ENCODE measurements at places on chromosomes 2 and 18.

DNA sequence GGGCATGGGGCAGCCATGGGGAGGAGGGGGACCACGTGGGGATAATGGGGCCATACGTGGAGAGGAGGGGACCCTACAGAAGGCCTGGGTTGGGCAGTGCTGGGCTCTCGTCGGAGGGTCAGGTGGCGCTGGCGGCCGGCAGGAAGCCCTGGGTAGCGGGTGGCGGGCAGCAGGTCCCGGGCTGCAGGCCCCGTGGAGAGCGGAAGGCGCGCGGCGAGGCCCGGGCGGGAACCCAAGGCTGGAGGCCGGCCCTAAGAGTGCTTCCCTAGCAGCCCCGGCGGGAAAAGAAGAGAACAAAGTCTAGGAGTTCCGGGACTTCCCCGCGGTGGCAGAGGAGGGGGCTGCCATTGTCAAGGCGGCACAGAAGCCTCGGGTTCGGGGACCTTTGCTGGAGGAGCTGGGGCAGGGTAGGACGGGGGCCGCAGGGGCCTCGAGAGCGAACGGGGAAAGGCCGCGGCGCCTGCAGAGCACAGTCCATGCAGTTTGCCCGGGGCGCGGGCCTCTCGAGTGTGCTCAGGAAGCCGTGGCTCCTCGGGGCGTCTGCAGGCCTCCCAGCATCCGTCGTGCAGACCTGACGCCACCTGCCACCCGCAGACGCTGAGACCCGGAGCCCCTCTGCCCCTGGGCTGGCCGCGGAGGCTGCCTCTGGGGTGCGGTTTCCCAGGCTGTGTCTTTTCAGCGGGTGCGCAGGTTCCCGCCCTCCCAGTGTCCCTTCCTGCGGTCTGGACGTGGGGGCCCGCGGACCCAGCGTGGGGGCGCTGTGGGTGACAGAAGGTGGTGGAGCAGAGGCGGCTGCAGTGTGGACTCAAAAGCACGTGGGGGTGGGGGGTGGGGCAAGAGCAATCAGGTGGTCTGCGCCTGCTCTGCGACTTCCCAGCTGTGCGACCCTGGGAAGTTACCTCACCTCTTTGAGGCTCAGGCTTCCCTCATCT, 19.4 kb upstream of the NCL start:
- no peak overlapping the region for H3K4me3 ChIP-seq
- no peak for DNase-seq
- no peaks in the 10 kb centered on the region for H3K36me3 ChIP-seq
- H3K27ac ChIP-seq: no peak overlapping the region
- no peaks in the 10 kb centered on the region for H3K27me3 ChIP-seq

GRCh38 chr2:129262934-129263333, 716.5 kb upstream of the RAB6C start:
- no peak for DNase-seq
- H3K27me3 ChIP-seq: no peaks in the 10 kb centered on the region
- no peaks in the 10 kb centered on the region for H3K36me3 ChIP-seq
- no peak overlapping the region for H3K4me3 ChIP-seq

GRCh38 chr2:216394881-216395280, 17.4 kb upstream of the SMARCAL1 start:
- no peaks in the 10 kb centered on the region for H3K36me3 ChIP-seq
- H3K4me3 ChIP-seq: no peak overlapping the region
- no peak for DNase-seq
- no peaks in the 10 kb centered on the region for H3K27me3 ChIP-seq
- H3K4me1 ChIP-seq: no peaks in the 10 kb centered on the region

DNA sequence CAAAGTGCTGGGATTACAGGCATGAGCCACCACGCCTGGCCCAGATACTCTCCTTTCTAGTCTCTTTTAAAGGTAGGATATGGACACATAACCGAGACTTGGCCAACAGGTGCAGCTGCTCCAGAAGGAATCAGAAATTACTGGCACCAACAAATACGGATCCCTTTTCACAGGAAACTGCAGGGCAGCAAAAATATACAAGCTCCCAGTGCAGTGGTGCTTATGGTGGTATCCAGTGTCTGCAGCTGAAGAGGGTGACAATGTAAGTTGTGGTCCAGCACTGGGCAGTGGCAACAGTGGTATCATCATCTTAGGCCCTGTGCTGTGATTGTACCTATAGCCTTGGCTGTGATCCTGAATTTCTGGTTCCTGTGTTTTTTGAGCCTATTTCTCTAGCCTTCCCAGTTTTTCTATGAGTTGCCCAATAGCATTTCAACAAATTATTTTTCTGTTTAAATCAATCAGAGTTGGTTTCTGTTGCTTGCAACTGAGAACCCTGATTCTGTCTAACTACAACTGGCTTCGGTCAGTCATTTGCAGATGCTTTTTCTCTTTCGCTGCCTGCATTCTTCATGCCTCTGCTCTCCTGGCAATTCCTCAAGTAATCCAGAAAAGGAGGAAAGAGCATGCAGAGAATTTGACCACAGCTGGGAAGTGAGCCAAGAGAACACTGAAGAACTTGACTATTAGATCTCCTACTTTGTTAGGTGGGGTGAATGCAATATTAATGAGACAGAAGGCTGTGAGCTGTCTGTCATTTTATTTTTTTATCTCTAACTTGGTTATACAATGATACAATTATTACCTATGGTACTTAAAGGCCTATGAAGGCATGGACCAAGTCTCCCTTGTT, 30.8 kb upstream of the EML4 start:
- peak overlapping the region; percentile 17 for H3K27ac ChIP-seq
- no peaks in the 10 kb centered on the region for H3K36me3 ChIP-seq
- peaks cover 33% of the 10 kb centered on the region for H3K4me1 ChIP-seq
- no peak overlapping the region for H3K4me3 ChIP-seq
- no peak for DNase-seq

- H3K27me3 ChIP-seq: no peaks in the 10 kb centered on the region
- no peaks in the 10 kb centered on the region for H3K36me3 ChIP-seq
- H3K4me3 ChIP-seq: no peak overlapping the region
These were observed 2.6 kb upstream of the PRLH start for GRCh38 chr2:237563816-237564215.

DNA sequence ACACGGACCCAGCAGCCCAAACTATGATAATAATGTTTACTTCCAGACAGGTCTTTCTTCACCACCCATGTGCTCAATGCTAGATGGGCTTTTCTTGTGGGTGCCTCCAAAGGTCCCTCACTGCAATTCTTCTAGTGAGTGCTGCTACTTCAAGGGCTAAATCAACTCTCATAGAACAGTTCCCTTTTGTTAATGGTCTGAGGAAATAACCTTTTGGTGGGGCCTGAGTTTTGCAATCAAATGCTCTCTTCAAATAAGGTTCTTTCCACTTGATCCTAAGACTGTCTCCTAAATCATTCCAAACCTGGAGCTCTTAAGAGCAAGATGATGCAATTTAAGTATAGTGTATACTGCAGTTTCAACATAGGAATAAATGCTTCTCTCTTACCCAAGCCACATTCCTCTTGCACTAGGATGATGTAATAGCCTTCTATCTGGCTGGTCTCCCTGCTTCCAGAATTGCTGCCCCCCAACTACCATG, 6.0 kb downstream of the NEMP2 start:
- 0 out of 2 replicates have a peak, but pooled peaks cover under 1% of the 10 kb centered on the region for H3K36me3 ChIP-seq
- DNase-seq: no peak
- H3K4me3 ChIP-seq: no peak overlapping the region
- no peaks in the 10 kb centered on the region for H3K27me3 ChIP-seq
- H3K4me1 ChIP-seq: peaks cover 11% of the 10 kb centered on the region
- H3K27ac ChIP-seq: no peak overlapping the region

- no peaks in the 10 kb centered on the region for H3K4me1 ChIP-seq
- H3K27me3 ChIP-seq: peaks cover 2% of the 10 kb centered on the region
- DNase-seq: no peak
- no peaks in the 10 kb centered on the region for H3K36me3 ChIP-seq
- H3K4me3 ChIP-seq: no peak overlapping the region
These were observed 445.6 kb upstream of the CELF4 start for GRCh38 chr18:38010971-38011857.

GRCh38 chr2:173922760-173923159, 42.4 kb downstream of the SP3 start:
- no peak overlapping the region for H3K4me3 ChIP-seq
- no peak for DNase-seq
- peaks cover 3% of the 10 kb centered on the region for H3K4me1 ChIP-seq
- no peak overlapping the region for H3K27ac ChIP-seq
- peaks cover 20% of the 10 kb centered on the region for H3K36me3 ChIP-seq

DNA sequence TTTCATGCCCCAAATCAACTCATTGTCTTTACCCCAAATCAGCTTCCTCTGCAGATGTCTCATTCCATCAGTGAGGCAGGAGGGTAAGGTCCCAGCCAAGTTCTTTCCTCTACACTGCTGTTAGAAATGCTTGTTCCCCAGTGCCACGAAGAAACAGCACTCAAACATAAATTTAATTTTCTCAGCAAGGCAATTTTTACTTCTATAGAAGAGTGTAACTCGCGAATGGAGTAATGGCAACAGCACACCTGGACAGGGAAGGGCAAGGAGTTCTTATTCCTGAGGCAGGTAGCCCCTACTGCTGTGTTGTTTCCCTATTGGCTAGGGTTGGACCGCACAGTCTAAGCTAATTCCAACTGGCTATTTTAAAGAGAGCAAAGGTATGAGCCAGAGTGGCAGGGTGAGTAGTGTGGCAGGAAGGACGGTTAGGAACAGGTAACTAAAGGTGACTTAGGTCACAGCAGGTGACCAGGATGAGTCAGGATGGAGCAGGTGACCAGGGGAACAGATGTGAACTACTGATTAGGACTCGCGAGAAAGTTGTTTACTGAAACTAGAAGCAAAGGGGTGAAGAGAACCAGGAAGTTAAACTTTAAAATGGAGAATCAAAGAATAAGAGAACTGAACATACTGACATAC, 12.0 kb upstream of the CEP68 start:
- H3K27me3 ChIP-seq: no peaks in the 10 kb centered on the region
- DNase-seq: no peak
- H3K27ac ChIP-seq: no peak overlapping the region
- H3K4me1 ChIP-seq: no peaks in the 10 kb centered on the region

- peaks cover 3% of the 10 kb centered on the region for H3K4me1 ChIP-seq
- no peak overlapping the region for H3K27ac ChIP-seq
- no peak overlapping the region for H3K4me3 ChIP-seq
- no peaks in the 10 kb centered on the region for H3K27me3 ChIP-seq
- H3K36me3 ChIP-seq: peaks cover 15% of the 10 kb centered on the region
These were observed 259.3 kb downstream of the NEDD4L start for GRCh38 chr18:58303363-58303762.

GRCh38 chr18:56662902-56663301, 11.7 kb downstream of the WDR7 start:
- no peak for DNase-seq
- no peaks in the 10 kb centered on the region for H3K27me3 ChIP-seq
- H3K36me3 ChIP-seq: no peaks in the 10 kb centered on the region
- H3K27ac ChIP-seq: no peak overlapping the region

- H3K4me3 ChIP-seq: no peak overlapping the region
- no peak overlapping the region for H3K27ac ChIP-seq
- H3K36me3 ChIP-seq: no peaks in the 10 kb centered on the region
These were observed 26.1 kb upstream of the AAK1 start for GRCh38 chr2:69669666-69670065.

GRCh38 chr2:172612051-172612450, 56.2 kb downstream of the PDK1 start:
- peaks cover 23% of the 10 kb centered on the region for H3K36me3 ChIP-seq
- no peak overlapping the region for H3K4me3 ChIP-seq
- H3K27me3 ChIP-seq: no peaks in the 10 kb centered on the region

DNA sequence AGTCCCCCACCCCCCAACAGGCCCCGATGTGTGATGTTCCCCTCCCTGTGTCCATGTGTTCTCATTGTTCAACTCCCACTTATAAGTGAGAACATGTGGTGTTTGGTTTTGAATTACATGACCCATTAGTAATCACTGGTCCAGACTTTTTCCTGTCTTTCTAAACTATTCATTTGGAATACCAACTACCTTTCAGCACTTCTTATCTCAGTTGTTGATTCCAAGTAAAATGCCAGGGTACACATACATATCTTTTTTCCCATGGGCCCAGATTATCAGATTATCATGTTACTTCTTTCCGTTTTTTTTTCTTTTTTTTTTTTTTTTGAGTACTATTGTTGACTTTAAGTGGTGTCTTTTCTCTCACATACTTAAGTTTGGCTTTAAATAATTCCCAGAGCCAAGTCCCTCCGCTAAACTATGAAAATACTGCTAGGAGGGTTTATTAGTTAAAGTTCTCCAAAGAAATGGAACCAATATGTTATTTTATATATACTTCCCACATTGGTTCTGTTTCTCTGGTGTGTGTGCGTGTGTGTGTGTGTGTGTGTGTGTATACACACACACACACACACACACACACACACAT, 389.3 kb downstream of the IRS1 start:
- no peaks in the 10 kb centered on the region for H3K27me3 ChIP-seq
- peak overlapping the region; percentile 90 for H3K27ac ChIP-seq
- peaks cover 20% of the 10 kb centered on the region for H3K4me1 ChIP-seq
- H3K4me3 ChIP-seq: no peak overlapping the region
- no peak for DNase-seq

GRCh38 chr18:71808616-71809015, 735.5 kb downstream of the CBLN2 start:
- H3K27me3 ChIP-seq: no peaks in the 10 kb centered on the region
- H3K4me3 ChIP-seq: no peak overlapping the region
- H3K36me3 ChIP-seq: no peaks in the 10 kb centered on the region
- DNase-seq: no peak
- no peak overlapping the region for H3K27ac ChIP-seq
- no peaks in the 10 kb centered on the region for H3K4me1 ChIP-seq

DNA sequence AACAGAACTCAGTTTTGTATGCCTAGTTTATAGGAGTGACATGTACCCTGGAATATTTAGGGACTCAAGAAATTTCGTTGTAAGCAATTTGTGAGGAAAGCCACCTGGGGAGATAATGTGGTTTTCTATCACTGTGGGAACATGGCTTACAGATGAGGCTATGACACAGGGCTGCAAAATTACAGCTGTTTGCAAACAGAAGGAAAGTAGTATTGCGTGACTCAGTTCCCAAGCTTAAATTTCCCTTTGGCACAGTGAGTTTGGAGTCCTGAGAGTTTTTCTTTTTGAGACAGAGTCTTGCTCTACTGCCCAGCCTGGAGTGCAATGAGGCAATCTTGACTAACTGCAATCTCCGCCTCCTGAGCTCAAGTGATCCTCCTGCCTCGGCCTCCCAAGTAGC, 149.8 kb downstream of the MYO5B start:
- H3K36me3 ChIP-seq: no peaks in the 10 kb centered on the region
- no peaks in the 10 kb centered on the region for H3K27me3 ChIP-seq
- no peak overlapping the region for H3K4me3 ChIP-seq
- H3K4me1 ChIP-seq: no peaks in the 10 kb centered on the region
- DNase-seq: no peak

- no peaks in the 10 kb centered on the region for H3K27me3 ChIP-seq
- no peaks in the 10 kb centered on the region for H3K36me3 ChIP-seq
- peak overlapping the region; percentile 30 for H3K27ac ChIP-seq
- H3K4me1 ChIP-seq: peaks cover 22% of the 10 kb centered on the region
- no peak overlapping the region for H3K4me3 ChIP-seq
These were observed 300.4 kb downstream of the ZNF407 start for GRCh38 chr18:74897971-74898657.
